ENCODE measurements at places on chromosomes 3 and 15.

- DNase-seq: no peak
Observed at GRCh38 chr3:17039594-17039993, 154.8 kb downstream of the PLCL2 start.

DNA sequence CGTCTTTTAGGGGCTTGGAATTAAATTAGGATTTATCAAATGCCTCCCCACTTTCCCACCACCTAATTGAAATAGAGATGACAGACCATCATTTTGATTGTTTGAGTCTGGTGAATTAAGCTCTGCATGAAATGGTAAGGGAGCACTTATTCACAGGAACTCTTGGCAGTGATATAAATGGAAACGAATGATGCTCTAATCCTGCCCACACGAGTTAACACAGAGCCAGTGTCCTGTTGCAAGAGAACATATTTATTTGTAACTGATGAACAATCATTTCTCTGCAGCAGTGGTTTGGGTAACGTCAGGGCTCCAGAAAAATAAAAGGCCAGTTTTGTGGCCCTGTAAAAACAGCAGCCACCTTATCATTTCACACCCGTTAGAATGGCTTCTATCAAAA, 163.3 kb downstream of the FEZF2 start:
- no peak for DNase-seq

GRCh38 chr15:64732156-64732860, 43.1 kb downstream of the RBPMS2 start:
- no peak for DNase-seq

GRCh38 chr15:55526559-55527036, 18.6 kb upstream of the DNAAF4 start:
- DNase-seq: no peak

DNA sequence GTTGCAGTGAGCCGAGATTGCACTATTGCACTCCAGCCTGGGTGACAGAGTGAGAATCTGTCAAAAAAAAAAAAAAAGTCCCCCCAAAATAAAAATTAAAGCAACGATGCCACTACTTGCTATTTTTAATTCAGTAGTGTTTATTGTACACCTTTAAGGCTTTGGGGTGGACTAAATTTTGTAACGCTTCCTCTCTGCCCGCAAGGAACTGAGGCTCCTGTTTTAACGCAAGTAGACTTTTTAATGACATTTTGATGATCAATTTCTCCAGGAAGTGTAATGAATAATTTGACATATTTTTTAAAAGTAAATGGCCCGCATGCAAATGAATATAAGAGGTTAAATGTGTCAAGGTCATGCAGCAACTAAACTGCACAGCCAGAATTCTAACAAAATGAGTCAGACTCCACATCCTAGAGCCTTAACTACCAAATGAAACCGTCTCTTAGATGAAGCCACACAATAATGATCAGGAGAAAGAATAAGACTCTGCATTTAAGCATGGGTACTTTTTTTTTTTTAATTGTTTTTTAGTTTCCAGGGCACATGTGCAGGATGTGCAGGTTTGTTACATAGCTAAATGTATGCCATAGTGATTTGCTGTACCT, 96.8 kb upstream of the LMOD3 start:
- DNase-seq: no peak

DNA sequence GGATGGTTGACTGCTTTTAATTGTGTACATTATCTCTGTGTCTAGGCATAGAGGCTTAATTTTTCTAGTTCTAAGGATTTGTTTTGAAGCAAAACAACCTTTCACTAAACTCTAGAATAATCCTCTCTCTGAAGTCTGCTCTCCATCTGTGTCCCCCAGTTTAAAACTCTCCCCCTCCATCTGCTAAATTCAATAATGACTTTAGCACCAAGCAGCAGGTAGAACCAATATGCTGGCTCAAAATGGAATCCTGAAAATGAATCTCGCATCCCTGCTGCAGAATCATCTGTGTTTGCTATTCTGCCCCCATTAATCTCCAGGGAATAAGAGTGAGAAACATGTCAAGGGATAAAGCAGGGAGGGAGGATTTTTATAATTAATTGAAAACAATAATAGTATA, 111.8 kb downstream of the TUSC7 start:
- DNase-seq: no peak

GRCh38 chr3:71580636-71581456, 2.7 kb downstream of the FOXP1 start:
- DNase-seq: no peak

- peak; percentile 89 for DNase-seq
Observed at GRCh38 chr3:48662753-48663488, at the start of gene CELSR3. TSS of gene CELSR3 (minus strand) at chr3:48662886. CDS start at chr3:48662634, 252 bp downstream.

All from glutamatergic neuron (in vitro differentiated cells).